ENCODE measurements at places on chromosomes 1 and 21.

DNA sequence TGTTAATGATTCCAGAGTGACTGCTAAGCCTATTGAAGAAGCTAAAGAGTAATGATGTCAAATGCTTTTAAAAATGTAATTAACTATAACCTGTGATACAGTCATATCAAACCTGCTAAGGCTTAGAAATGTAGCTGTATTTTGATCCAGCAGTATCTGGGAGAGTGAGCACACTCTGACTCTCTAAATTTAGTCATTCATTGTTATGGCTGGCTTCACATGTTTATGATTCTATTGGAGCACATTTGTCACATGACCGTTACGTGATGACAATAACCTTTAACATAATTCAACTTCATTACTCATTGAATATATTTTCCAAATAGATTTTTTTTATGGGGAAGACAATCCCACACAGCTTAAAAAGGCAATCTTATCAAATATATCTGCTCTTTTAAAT lies 587.1 kb downstream of the LMO4 start:
- DNase-seq = no peak

- no peak for DNase-seq
These were observed 106.8 kb upstream of the DPT start for GRCh38 chr1:168835791-168836190.

- DNase-seq = no peak
These were observed 415.0 kb downstream of the DPYD start for GRCh38 chr1:97505816-97506215.

- DNase-seq = no peak
These were observed 29.7 kb downstream of the IGFN1 start for GRCh38 chr1:201220388-201220715.

GRCh38 chr21:41345934-41346685 lies 15.7 kb upstream of the MX2 start:
- no peak for DNase-seq

DNA sequence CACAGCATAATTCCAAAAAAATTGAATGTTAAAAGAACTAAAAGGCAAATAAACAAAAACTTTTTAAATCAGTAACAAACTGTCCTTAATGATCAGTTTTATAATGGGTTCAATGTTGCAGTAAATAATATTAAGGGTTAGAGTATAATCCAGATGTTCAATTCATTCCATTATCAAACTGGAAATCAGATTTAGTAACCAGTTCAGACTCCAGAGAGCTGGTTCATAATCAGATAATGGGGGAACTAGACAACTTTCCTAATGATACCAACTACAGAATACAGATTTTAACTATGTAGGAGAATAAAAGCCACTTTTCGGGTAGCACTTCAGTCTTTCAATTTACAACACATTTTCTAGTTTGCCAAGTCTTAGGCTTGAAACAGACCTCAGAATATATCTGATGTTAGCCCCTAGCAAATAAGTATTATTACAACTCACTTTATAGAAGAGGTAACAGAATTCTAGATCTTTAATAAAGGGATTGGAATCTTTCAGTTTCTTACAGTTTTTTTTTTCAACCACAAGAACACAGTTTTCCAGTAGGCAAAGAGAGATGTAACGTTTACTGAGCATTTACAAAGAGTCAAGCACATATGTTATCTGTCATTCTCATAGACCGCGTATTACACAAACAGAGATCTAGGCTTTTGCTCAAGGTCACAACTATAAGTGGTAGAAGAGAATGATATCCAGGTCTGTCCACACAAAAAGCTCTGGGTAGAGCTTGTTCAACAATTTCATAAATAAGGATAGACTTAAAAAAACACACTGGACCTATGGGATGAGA lies 1.9 kb upstream of the DCAF6 start:
- no peak for DNase-seq

- no peak for DNase-seq
These were observed 12.9 kb downstream of the CAMK2N1 start for GRCh38 chr1:20472860-20473711.

DNA sequence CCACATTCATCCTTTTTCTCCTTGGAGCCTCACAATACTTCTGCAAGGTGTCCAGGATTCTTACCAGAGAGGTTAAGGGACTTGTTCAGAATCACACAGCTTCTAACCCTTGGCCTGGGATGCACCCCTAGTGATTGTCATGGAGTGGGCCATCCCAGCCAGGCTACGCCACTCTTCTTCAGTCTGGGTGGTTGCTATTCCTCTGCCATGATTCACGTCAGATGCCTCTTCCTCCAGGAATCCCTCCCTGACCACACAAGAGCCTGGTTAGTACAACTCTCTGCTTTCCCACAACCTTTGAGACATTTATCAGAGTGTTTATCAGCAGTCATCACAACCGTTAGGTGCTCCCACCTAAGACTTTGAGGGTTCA lies 121.8 kb downstream of the EPHB2 start:
- DNase-seq = no peak

DNA sequence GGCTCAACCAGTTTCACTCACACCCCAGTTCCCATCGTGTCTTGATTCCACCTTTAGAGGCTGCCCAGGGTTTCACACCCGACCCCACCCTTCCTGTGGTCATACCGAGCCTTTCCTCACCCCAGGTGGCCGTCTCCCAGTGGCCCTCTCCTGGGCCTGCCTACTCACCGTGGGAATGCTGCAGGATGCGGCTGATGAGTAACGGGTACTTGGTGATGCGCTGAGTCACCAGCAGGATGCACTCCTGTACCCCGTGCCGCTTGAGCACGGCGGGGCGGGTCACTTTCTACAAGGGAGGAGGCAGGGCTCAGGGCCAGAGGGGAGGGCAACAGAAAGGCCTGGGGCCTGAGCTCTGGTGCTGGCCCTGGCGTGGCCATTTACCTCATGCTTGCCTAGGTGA lies 16.4 kb downstream of the ARHGEF2 start:
- DNase-seq = no peak

DNA sequence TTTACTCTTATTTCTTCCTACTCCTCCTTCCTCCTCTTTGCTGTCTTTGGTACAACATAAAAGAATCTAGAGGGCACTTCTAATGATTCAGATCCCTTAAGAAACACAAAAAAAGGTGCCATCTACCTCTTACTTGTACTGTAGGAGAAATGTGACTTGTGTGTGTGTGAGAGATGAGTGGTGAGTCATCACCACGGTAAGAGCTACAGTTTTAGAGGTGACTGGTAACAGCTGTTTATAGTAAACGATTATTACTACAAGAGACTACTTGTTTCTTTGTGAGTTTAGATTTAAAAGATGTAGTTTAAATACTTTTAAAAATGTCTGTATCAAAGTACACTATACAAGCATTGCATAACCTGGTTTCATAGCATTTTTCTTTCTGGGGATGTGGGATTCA lies 40.4 kb downstream of the SLC35D1 start:
- no peak for DNase-seq

DNA sequence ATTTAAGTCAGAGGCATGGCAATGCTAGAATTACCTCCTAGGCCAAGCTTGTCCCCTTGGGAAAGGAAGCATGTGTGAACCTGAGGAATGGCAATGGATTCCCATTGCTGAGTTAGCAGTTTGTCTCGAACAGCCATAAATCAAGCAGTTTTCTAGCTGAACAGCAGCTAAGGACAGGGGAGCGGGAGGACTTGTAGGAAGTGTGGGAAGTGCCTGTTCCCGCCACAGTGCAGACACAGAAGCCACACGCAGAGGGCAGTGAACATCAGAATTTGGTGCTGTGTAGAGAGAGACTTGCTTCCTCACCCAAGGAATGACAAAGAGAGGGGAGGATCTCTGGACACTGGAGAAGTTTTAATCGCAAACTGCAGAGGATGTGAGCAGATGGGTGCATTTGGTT lies 3.8 kb downstream of the PHGDH start:
- no peak for DNase-seq

- no peak for DNase-seq
These were observed 42.1 kb downstream of the PHACTR4 start for GRCh38 chr1:28411656-28412055.

- DNase-seq = no peak
These were observed 81.8 kb downstream of the OLFML2B start for GRCh38 chr1:161941726-161942436.

GRCh38 chr1:33007190-33008050 lies 29.3 kb downstream of the AK2 start:
- DNase-seq = peak; percentile 88

DNA sequence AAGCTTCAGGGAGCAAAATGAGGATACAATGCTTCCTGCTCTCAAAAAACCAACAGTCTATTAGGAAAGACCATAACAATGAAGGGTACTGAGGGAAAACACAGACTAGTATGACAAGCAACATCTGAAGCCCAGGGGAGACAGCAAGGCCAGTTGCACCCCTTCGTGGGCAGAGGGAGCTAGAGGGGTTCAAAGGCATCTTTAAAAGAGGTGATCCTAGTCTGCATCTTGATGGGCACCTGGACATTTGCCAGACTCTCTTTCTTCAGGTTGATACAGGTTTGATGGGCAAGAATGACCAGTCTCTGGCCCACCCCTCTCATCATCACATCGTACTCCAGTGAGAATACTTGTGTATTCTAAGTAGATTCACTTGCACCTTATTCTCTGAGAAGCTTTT lies 177.7 kb downstream of the VAV3 start:
- DNase-seq = no peak

GRCh38 chr1:223725578-223725977 lies 13.2 kb downstream of the CAPN2 start:
- DNase-seq = no peak

DNA sequence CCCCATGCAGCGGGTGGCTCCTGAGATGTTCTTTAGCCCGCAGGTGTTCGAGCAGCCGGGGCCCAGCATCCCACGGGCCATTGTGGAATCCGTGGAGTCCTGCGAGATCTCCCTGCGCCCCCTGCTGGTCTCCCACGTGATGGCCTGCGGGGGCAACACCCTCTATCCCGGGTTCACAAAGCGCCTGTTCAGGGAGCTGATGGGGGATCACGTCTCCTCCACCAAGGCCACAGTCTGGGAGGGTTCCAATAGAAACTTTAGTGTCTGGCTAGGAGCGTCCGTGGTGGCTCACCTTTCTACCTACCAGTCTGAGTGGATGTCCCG lies 71.0 kb downstream of the ACTL8 start:
- no peak for DNase-seq

DNA sequence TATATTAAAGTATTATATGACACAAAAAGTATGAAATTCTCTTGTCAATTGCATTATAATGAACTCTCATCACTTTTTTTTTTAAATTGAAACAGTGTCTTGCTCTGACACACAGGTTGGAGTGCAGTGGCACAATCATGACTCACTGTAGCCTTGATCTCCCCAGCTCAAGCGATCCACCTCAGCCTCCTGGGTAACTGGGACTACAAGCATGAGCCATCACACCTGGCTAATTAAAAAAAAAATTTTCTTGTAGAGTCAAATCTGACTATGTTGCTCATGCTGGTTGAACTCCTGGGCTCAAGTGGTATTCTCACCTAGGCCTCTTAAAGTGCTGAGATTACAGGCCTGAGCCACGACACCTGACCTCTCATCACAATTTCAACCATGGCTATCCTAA lies 259.3 kb downstream of the S1PR1 start:
- DNase-seq = no peak

GRCh38 chr1:26277719-26278118 lies 2.2 kb upstream of the SH3BGRL3 start:
- DNase-seq = no peak

GRCh38 chr1:234295068-234295467 lies 78.2 kb upstream of the COA6 start:
- DNase-seq = no peak

GRCh38 chr1:195097316-195097715 lies 1510.9 kb downstream of the KCNT2 start:
- DNase-seq = no peak

- no peak for DNase-seq
These were observed 38.2 kb downstream of the PKNOX1 start for GRCh38 chr21:43012596-43012995.

GRCh38 chr1:43518935-43519686 lies 11.6 kb upstream of the PTPRF start:
- no peak for DNase-seq

DNA sequence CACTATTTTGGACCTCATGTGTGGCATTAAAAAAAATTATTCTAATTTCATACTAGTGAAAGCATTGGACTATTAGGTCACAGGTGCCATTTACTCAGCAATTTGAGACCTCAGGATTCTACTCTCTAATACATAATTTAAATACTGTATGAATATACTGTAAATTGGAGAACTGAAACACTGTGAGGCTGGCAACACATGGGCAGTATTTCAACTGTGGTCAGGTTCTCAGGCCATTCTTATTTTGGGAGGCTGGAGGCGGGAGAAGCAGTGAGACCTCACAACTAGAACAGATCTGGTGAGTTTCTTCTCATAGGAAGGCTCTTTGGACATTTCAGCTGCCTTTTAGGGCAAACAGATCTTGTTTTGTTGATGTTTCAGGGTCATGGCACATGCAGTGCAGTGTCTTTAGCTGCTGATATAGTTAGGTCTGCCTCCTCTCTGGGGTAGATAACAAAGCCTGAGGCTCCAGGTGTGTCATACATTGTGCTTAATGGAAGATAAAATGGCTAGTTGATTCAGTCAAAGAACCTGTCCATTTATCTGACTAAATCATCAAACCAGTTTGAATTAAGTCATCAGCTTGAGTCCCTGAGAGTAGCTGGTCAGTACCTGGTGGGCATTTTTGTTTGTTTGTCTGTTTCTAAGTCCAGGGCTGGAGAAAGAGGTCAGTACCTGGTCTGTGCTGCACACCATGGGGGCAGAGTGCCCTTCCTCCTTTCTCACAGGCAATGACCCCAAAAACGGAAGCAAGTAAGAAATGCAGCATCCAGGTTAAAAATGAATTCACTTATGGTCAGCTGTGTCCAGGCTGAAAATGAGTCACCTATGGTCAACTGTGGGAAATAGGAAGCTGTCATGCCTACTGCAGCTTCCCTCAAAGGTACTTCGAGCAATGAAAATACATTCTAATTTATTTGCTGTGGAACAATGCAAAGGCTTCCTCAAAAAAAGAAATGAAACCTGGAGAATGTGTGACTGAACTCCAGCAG lies 216.2 kb downstream of the SDCCAG8 start:
- DNase-seq = no peak

GRCh38 chr1:23756676-23757075 lies 13.4 kb downstream of the ELOA start:
- no peak for DNase-seq

- no peak for DNase-seq
These were observed 427 bp downstream of the FAM3B start for GRCh38 chr21:41317063-41317392.

GRCh38 chr1:26404641-26405040 lies 6.0 kb upstream of the LIN28A start:
- DNase-seq = no peak

GRCh38 chr1:83909687-83910086 lies 89.2 kb downstream of the TTLL7 start:
- no peak for DNase-seq
